ENCODE measurements at places on chromosomes 2 and 18.
A peak's percentile ranks its signal among the peaks of the same experiment; 100 is the strongest.

GRCh38 chr18:73007195-73007914 is 139.6 kb upstream of the NETO1 start:
- DNase-seq: no peak

DNA sequence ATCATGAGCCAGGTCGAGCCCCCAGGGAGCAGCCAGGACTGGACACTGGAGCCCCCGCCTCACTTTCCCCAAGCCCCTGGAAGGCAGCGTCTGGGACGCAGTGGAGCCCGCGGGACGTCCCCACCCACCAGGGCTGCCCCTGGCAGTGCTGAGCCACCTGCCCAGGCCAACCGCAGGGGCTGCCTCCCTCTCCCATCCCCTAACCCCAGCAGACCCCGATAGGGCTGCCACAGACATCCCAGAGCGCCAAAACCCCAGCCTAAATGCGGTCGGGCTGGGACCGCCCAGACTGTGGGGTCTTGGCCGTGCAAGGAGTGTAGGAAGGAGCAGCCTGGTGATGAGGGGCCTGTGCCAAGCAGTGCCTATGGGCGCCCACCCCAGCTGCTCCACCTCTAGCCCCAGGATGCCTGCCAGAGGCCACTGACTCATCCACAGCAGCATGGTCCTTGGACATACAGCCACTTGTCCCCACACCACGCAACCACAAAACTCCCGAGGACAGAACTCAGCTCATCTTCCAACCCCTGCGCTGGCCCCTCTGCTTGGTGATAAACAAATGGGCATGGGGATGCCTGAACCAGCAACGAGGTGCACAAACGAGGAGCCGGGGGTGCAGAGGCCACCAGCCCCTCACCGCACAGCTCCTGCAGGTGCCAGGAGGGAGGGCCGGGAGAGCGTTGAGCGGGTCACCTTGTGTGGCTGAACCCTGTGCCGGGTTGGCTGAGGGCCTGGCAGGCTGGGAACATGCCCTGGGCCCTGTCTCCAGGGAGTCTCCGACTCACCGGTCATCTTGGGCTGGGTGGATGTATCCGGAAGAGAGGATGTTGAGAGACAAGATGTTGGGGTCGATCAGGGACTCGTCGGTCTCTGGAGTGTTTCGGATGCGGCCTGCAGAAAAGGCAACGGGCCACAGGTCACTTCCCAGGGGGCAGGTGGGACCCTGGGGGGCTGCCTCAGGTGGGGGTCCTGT is 44.9 kb downstream of the AQP12A start:
- DNase-seq: no peak

DNA sequence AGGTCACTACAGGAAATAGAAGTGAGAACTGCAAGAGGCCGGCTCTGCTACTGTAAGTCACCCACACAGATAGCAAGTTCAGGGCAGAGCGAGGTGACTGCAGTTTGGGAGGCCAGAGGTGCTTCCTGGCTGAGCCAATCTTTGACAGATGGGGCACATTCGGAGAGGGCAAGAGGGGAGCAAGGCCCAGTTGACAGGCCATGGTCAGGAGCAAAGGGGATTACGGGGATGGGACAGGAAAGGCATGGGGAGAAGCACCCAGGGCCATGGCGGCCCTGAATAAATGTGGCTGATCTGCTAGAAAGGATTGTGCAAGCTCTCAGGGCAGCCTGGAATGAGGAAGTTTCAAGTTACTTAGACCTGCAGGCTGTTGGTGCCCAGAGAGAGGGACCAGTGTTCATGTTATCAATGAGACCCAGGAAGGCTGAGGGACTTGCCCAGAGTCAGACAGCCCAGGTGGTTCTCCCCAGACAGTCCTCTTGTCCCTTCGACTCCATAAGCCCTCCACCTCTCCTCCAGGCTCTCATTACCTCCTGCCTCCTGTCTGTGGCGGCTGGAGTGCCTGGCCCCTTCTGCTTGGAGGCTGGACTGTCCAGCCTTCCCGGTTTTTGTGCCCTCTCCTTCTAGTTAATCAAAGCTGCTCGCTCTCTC is 123.3 kb downstream of the CTIF start:
- DNase-seq: no peak

- no peak for DNase-seq
Observed at GRCh38 chr2:208210688-208211451, 21.0 kb upstream of the C2orf80 start.

GRCh38 chr2:169713331-169713730 is 19.1 kb downstream of the PHOSPHO2 start:
- DNase-seq: no peak

- no peak for DNase-seq
Observed at GRCh38 chr18:46481048-46481846, 175.8 kb downstream of the LOXHD1 start.

DNA sequence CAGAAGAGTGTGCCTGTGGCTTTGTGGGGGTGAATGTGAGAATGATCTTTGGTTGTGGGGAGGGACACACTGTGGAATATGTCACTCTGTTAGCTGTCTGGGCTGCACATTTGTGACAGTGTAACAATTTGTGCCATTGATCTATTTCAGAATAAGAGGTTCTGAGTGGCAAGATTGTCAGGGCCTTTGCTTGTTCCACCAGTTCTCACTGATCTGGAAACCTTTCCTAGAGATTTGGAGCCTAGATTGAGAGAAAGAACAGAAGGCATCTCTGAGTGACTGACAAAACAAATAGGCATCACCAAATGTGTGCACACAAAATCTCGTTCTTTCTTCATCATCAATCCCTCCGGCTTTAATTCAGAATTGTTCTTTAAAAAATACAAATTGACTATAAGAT is 153.6 kb downstream of the KLHL29 start:
- DNase-seq: no peak

- DNase-seq: no peak
Observed at GRCh38 chr2:101981504-101981903, 10.3 kb upstream of the IL1R2 start.

DNA sequence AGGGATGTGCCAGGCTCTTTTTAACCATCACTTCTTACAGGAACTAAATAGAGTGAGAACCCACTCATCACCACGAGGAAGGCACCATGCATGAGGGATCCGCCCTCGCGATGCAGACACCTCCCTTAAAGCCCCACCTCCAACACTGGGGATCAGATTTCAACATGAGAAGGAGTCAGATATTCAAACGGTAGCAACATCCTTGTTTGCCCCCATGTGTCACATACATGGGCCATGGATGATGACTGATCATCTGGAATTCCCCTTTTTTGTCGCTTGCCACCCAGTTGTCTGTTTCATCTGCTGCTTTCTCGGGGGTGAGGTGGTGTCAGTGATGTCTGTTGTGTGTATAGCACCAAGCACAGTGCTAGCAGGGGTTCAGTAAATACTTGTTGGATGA is 57.9 kb downstream of the NCK2 start:
- DNase-seq: no peak

GRCh38 chr2:44822174-44822573 is 119.3 kb upstream of the SIX3 start:
- no peak for DNase-seq

DNA sequence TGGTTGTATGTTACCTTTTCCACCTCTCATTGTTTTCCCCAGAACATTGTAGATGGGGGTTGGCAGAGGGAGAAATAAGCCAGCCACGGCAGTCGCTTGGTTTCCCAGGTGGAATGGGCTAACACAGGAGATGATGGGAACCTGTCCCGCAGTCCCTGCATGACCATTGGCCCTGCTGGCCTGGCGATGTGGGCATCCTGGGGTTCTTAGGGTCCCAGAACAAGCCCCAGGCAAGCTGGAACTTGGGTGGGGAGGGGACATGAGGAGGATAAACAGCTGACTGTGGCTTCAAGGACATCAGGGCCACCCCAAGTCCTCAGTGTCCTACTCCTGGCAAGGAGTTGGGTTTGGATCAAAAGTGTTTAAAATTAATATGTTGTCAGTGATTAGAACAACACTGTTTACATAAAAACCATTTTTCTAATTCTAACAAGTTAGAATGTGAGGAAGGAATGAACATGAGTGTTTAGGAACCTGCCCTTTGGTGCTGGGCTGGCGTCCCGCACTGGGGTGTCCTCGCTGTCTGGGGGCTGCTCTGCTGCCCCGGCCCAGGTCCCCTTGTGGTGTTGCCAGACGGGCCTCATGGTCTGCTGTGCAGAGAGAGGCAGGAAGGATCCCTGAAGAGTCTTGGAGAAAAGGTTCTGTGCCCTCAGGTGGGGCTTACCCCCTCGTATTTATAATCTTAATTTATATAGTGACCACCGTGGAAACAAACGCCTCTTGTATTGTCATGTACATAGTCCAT is 95.1 kb downstream of the USP40 start:
- no peak for DNase-seq

DNA sequence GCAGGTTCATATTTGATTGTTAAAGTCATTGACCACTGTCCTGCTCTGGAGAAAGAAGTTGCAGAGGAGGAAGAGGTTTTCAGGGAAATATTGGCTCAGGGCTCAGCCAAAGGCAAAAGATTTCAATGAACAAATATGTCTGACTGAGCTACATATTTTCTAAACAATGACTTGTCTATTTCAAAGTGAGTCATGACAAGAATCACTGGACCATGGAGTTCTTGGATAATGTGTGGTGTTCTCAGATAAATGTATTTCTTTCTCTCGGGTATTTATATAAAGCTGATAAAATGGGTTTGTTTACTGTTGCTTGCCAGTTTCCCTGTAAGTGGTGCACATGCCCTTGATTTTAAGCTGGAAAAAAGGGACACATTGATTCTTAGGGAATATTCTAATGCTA is 34.3 kb upstream of the RMP24 start:
- no peak for DNase-seq

GRCh38 chr2:188850786-188851185 is 123.4 kb upstream of the COL3A1 start:
- DNase-seq: no peak

DNA sequence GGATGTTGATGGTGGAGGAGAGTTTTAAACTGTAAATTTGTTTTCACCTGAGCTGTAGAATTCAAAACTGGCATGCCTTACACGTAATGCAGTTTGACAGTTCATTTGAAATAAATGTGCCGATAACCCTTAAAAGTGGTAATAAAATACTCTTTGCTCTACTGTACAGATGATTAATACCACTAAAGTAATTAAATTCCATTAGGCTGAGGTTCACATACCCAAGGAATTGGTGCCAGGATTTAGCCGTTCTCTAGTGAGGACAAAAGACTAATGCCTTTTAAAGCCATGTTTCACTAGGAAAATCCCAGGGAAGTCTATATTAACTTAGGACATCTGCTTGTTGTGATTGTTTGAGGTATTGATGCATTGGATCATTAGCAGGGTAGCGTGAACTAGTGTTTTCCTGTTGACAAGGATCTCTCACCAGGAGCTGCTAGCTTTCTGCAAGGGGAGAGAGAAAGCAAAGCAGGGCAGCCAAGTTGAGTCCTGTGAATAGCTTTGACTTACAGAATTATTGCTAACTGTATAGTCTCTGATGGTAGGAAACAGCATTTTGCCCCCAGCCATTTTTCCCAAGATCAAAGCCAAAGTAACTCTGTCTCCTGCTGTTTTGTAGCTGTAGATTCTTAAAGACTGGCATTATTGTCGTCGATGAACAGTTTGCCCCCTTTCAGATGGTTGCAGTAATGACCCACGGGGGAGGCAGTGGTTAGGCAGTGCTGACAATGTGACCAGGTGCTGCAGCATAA is 280.9 kb upstream of the FANCL start:
- DNase-seq: peak; percentile 100

All from NCI-H2081 treated with DMSO at 0.1 percent for 48 hours (cell line).